ENCODE measurements at places on chromosomes 4 and X.

DNA sequence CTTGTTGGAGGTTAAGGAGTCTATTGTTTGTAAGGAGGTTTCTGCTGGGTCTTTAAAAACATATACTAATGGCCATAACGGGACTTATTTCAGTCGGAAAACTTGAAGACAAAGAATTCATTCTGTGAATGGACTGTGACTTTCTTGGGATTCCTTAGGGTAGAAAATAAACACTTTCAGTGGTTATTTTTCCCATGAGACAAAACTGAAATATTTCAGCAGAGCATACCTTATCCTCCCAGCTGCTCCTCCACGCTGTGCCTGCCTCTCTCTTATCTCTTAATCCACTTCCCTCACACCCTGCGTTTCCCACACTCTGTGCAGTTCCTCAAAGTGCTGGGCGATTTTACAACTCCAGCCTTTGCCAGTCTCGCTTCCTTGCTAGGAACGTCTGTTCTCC is 47.1 kb upstream of the SORBS2 start:
- DNase-seq, result no peak

DNA sequence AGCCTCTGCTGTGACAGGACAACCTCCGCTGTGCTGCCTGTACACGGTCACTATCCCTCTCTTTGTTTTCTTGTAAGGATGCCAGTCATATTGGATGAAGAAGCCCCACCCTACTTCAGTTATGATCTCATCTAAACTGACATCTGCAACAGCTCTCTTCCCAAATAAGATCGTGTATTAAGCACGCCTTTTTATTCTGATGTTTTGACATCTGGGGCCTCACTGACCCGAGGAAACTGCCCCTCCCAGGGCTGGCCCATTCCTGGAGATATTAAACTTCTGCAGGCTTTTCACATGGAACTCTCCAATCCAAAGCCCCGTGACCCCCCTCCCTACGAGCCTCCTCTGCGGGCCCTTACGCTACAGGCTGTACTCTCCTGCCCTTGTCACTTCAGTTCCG is 232.0 kb downstream of the ARHGAP10 start:
- no peak for DNase-seq

- no peak for DNase-seq
Observed at GRCh38 chr4:31065086-31065485, 344.9 kb downstream of the PCDH7 start.

DNA sequence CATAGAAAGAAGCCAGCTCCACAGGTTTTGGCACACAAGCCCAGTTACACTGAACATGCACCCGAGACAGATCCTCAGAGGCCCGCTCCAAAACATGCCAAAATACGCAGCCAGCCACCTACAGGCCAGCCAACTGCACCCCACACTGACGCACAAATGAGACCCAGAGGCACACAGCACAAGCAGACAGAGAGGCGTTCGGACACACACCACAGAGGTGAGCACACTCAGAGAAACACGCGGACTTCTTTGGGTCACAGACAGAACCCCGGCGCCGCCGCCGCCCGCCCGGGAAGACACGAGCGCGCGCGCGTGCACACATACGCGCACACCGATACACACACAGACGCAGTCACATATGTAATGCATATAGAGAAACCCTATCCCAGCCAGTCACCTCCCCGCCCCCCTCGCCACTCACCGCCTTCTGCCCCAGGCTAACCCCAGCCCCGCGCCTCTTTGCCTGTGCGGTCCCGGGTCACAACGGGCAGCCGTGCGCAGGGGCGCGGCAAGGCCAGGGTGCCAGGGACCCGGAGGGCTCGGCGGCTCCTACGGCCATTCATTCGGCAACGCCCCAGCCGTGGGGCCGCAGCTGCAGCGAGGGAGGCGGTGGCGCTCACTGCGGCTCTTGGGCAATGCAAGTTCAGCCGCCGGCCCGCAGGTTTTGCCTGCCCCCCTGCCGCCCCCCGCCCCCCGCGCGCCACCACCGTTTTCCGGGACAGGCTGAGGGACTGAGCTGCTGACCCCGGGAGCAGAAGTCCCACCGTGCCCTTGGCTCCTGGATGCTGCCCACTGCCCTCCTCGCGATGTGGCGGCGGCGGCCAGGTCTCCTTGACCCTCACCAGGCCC is 553 bp downstream of the SEPTIN6 start:
- DNase-seq, result peak; percentile 40

- no peak for DNase-seq
Observed at GRCh38 chr4:183903021-183903760, 1.9 kb upstream of the STOX2 start.

DNA sequence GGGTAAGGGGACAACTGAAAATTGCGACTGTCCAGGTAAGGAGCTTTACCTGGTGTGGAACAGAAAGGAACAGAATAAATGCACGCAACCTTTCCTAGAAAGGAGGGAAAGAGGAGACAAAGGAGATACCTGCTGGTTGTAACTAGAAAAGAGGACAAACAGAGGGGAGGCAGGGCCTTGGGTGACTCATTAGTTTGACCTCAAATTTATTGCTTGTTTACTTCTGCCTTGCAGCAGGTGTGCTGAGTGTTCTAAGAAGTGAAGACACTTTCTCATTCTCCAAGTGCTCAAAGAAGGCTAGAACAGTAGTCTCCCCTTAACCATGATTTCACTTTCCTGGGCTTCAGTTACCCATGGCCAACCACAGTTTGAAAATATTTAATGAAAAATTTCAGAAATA is 123.1 kb upstream of the BOD1L1 start:
- no peak for DNase-seq

DNA sequence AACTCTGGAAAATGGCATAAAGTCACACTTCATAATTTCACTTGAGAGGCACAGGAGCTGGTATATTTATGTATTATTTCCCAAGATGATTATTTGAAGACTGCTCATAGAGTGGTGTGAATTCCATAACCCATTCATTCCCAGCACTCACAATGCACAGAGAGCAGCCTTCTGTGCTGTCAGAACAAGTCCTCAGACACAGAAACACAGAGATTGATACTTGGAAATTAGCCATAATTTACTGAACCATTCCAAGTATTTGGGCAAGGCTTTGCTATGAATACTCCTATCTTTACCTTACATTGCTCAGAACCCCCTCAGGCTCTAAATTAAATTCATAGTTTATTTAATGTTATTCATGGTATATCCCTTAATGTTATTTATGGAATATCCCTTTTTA is 53.6 kb downstream of the PABPC4L start:
- no peak for DNase-seq

DNA sequence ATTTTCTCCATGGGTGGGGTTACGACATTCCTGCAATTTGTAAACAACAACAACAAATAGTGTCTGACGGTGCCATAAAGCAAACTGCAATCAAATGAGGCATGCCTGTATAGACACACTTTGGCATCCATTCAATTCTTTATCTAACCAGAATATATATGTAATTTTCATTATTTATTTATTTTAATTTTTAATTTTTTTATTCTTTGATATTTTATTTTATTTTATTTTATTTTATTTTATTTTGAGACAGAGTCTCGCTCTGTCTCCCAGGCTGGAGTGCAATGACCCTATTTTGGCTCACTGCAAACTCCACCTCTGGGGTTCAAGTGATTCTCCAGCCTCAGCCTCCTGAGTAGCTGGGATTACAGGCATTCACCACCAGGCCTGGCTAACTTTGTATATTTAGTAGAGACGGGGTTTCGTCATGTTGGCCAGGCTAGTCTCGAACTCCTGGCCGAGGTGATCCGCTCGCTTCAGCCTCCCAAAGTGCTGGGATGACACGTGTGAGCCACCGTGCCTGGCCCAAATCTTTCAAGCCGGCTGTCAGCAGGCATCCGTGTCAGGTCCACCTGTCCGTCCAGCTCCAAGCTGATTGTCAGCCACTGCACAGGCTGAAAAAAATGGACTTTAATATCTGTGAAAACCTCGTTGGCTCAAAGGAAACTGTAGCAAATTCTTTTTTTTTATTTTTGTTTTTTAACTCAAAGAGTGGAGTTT is 200.8 kb downstream of the ASMT start:
- no peak for DNase-seq

DNA sequence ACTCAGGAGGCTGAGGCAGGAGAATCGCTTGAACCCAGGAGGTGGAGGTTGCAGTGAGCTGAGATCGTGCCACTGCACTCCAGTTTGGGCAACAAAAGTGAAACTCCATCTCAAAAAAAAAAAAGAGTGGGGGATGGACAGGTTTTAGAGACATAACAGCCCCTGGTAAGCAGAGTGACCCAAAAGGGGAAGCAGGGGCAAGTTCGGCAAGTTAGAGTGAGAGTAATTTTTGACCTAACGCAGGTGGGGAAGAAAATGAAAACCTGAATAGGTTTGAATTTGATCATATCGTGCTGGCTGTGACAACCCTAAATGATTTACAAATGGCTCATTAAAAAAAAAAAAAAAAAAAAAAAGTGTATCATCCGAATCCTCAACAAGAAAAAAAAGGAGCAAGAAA is 25.7 kb upstream of the TMEM131L start:
- DNase-seq, result no peak

- no peak for DNase-seq
Observed at GRCh38 chr4:52948057-52948423, 85.9 kb downstream of the RASL11B start.

DNA sequence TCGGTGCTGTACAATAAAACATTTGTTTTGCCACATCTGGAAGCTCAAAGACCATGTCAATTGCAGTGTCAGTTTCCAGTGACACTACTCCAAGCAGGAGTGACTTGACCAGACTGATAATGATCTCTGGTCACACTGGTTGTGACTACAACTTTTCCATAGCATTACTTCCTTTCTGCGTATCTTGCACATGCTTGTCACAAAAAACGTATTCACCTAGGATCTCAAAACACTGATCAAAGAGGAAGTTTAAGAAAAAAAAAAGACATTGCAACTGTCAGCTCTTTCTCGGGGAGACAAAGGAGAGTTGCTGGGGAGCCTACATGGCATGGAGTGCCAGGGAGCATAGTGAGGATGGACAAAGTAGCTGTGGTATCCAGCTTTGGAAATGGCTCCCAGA is 60.6 kb downstream of the OPHN1 start:
- DNase-seq, result no peak

DNA sequence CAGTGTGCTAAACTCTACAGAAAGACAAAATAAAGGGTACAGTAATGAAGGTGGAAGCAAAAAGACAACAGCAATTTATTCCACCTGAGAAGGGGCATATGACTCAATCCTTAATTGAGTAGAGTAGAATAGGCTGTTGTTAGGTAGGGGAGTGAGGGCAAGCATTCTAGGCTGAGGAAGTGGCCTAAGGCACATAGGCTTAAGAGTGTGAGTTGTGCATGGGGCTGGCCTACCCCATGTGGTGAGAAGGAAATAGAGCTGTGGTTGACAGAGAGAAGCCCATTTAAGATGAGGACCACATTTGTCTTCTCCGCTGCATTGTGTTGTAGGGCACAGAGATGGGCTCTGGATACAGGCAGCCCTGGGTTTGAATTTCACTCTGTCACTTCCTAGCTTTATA is 3.4 kb upstream of the ZCCHC18 start:
- DNase-seq, result no peak

- DNase-seq, result no peak
Observed at GRCh38 chrX:126552313-126553022, at the start of gene DCAF12L1. DCAF12L1 (minus strand) TSS chrX:126552814; CDS start chrX:126552608, 206 bp downstream.

DNA sequence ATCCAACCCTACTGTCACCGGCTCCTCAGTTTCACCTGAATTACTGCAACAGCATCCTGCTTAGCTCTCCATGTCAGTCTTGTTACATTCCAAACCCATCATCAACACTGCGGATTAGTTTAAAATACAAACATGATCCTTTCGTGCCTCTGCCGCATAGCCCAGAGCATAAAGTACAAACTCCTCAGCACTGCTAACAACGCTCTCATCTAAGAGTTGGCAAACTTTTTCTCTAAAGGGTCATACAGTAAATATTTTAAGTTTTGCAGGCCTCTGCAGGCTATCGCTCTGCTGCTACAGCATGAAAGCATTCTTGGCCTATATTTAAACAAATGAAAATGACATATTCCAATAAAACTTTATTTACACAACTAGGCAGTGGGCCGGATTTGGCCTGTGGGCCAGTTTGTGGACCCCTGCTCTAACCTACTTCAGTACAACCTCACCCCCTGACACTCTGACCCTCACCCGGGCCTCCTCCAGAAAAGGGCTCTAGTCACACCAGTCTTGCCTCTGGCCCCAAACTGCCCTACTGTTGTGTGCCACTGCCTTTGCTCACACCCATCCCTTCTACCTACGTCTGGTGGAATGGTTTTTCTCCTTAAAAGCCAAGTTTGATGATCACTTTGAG is 7.2 kb downstream of the STX18 start:
- DNase-seq, result no peak

GRCh38 chrX:45258731-45259402 is 58.2 kb upstream of the DIPK2B start:
- DNase-seq, result no peak

DNA sequence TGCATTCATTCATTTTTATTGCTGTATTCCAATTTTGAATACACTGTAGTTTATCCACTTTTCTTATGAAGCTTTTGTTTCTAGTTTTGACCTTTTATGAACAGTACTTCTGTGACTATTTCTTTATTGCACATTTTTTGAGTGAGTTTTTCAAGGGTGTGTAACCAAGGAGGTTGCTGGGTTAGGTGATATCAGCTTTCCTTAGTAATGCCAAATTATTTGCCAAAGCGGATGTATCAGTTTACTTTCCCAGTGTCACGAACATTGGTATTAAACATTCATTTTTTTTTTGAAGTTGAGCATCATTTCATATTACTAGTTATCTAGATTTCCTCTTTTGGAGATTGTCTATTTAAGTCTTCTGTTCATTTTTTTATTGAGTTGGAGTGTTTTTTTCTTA is 32.9 kb downstream of the STIM2 start:
- DNase-seq, result no peak

GRCh38 chr4:146462251-146462650 is 59.5 kb downstream of the SLC10A7 start:
- no peak for DNase-seq

GRCh38 chrX:37854748-37855147 is 7.4 kb upstream of the DYNLT3 start:
- no peak for DNase-seq

- DNase-seq, result no peak
Observed at GRCh38 chrX:110022599-110023448, 19.9 kb downstream of the TMEM164 start.

DNA sequence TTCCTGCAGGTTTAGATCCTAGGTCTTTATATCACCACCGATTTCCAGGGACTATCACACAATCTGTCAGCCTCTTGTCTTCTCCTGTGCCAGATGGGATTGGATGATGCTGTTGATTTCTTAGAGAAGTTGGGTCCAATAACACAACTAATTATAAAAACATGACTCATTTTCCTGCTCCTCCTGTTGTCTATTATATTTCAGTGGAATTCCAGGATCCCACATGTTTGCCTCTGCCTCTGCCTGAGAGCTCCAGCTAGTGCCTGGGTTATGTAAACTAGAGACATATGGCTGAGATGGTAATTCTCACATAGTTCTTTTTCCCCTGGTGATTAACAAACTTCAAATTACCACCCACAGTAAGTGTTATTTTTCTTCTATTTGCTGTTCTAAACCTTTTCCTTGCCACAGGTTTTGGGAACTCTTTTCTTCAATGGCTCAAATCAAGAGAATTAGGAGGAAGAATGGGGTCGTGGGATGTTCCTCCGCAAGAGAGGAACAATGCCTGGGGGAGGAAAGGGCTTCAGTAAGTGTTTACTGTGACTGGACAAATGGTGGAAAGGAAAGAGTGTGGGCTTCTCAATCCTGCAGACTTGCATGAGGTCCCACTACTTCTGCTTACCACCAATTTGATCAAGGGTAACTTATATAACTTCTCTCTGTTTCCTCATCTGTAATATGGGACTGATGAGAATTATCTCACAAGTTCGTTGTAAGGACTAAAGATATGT is 3.4 kb upstream of the HOPX start:
- DNase-seq, result no peak
